Stimulated activated CD4-positive, alpha-beta T cell treated with anti-CD3 and anti-CD28 coated beads, Interleukin-4, amount 100 ng/mL, for 1 hour (primary cell): ENCODE measurements at places on chromosomes 1 and 21.
A peak's percentile ranks its signal among the peaks of the same experiment; 100 is the strongest.

DNA sequence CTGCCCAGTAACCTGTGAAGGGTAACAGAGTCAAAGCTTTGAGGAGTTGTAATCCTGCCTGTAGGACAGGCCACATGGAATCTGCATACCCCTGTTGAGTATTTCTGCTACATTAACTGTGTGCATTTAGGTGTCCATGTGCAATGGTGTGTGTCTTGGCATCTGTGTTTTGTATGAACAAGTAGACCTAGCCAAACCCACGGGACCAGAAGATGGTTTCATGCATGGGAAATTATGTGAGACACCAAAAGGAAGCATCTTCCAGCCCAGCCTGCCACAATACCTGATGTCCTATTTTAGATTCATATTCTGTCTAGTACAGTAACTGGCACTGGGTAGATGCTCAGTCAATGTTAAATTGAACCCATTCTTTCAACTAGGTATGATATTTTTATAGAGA, 70.8 kb upstream of the KCND3 start:
- no peak for DNase-seq

GRCh38 chr1:208511242-208511860, 267.2 kb upstream of the PLXNA2 start:
- DNase-seq = no peak

DNA sequence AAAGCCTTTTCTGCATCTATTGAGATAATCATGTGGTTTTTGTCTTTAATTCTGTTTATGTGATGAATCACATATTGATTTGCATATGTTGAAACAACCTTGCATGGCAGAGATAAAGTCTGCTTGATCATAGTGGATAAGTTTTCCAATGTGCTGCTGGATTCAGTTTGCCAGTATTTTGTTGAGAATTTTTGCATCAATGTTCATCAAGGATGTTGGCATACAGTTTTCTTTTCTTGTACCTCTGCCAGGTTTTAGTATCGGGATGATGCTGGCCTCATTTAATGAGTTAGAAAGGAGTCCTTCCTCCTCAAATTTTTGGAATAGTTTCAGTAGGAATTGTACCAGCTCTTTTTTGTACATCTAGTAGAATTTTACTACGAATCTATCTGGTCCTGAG, 55.0 kb downstream of the COL24A1 start:
- no peak for DNase-seq

GRCh38 chr1:230713915-230714764, at the start of gene AGT:
Gene AGT (minus strand): TSS chr1:230714122. CDS start chr1:230710823, 3,299 bp downstream.
- no peak for DNase-seq

DNA sequence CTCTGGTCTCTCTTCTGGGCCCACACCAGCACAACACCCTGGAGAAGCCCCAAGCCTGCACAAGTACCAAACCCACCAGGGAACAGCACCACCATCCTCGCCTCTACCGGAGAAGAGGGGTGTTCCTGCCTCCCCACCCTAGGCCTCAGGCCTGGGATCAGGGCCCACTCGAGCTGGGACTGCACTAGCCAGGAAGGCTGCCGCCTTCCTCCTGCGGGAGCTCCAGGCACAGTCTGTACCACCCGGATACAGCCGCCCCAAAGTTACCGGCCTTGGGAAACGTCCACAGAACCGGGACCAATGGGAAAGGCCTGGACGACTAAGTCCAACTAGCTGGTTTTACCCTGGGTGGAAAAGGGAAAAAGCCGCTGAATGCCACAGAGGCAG, 3.4 kb downstream of the TAL1 start:
- no peak for DNase-seq

DNA sequence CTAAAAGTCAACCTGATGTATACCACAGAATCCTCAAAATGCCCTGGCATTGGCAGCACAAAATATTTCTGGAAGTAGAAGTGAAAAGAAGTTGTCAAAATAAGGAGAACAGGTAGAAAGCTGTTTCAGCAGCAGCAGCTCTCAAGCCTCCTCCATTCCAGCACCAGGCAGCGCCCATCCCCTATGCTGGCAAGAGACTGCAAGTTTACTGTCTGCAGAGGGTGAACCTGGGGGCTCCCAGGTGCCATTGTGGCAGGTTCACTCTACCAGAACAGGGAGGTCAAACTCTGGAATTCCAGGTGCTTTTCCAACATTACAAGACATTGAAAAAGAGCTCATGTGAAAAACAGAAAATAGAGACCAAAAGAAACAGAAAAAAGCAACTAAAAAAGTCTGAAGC, 128.8 kb upstream of the CTTNBP2NL start:
- DNase-seq = no peak

GRCh38 chr1:8711873-8712412, 105.5 kb downstream of the RERE start:
- no peak for DNase-seq

DNA sequence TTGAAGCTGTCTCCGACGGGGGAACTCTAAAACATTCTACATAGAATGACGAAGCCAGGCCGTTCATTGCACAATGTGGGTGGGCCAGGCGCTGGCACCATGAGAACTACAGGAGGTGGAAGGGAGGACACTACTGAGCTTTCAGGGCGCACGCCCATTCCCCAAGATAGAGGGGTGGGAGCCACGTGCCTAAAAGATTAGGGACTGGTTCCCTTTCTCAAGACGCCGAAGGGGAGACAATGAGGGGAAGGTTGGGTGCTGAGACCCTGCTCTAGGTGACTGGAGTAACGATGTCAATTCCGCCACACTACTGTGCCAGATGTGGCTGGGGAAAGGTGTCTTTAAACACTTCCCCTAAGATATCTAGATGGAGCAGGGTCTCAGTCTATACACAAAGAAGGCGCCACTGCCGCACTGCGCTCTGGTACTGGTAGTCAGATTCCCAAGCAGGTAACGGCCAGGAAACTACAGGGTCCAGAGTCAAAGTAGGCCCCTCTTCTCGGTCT, 782 bp downstream of the CSDE1 start:
- peak; percentile 7 for DNase-seq

- DNase-seq = no peak
Measured at GRCh38 chr1:29064064-29064463, 59.6 kb downstream of the TMEM200B start.

- DNase-seq = no peak
Measured at GRCh38 chr1:210311726-210312493, 16.8 kb upstream of the HHAT start.

DNA sequence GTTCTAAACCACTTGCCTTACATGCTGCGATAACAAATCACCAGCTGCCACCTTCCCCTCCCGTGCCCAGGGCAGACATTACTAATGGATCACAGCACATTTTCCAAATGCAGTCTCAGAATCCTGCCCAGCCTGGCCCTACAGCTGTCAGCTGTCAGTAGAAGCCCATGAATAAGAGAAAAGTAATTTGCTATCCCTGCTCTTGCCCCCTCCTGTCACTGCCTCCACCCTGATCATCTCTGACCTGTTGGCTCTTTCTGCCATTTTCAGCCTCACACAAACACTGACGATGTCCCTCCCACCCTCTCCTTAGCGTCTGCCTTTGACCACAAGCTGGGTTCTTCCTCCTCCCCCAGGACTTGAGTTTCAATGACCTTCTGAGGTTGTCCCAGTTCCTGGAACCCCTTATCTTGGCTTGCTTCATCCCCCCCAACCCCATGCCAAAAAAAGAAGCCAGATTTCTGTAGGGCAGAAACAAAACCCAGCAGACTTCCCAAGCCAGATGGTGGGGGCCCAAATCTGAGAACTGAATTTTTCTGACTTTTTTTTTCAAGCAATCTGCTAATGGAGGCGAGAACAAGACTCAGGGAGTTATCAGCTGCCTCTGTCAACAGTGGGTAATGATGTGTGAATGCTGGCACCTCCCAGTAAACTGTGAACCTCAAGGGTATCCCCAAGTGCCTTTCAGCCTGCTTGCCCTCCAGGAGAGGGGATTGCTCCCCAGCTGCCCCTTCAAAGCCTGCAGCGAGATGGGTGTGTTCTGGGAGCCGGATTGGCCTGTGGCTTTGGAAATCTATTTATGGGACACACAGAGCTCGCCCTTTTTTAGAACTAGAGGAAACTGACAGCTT, 216.5 kb upstream of the VAMP3 start:
- DNase-seq = no peak

DNA sequence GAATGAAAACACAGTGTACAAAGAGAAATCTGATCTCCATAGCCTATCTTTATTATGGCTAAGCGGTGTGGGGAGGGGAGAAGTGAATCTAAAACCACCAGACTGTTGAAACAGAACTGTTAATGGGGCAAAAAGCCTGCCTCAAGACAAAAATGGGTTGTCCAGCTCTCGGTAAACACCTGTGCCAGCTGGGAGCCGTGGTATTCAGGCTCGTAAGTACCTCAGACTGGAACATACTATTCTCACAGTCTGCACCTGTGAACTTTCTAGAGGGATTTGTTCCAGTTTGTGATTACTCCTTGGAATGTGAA, 42.7 kb upstream of the ATP1A1 start:
- DNase-seq = no peak

DNA sequence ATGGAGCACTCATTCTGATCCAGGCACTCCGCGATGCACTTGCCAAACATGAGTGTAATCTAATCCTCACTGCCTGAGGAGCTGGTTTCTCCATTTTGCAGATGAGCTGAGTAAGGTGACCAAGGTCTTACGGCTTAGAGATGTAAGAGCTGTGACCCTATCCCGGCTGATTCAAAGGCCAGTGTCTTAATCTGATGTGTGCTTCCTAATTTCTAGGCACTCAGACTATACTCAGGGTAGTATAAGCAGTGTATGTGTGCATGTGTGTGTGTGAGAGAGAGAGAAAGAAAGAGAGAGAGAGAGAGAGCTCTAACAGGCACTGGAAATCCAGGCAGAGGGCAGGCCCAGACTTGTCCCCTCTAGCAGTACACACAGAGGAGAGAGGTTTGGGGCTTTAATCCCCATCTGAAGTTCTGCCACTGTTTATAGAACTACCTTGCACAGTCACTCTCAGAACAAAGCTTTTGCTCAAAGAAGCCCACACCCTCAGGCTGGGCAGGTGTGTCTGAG, 188.2 kb downstream of the ZBTB18 start:
- DNase-seq = no peak

DNA sequence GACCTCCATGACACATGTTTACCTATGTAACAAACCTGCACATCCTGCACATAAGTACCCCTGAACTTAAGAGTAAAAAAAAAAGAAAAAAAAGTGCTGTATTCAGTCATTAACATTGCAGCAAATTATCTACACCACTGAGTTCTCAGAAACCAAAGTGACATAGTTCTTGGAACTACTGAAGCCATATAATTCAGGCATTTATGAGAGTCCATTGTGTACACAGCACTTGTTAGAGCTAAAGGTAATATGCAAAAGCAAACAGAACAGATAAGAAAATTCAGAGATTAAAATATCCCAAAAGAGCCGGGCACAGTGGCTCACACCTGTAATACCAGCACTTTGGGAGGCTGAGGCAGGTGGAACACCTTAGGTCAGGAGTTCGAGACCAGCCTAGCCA, 38.0 kb downstream of the F5 start:
- no peak for DNase-seq

DNA sequence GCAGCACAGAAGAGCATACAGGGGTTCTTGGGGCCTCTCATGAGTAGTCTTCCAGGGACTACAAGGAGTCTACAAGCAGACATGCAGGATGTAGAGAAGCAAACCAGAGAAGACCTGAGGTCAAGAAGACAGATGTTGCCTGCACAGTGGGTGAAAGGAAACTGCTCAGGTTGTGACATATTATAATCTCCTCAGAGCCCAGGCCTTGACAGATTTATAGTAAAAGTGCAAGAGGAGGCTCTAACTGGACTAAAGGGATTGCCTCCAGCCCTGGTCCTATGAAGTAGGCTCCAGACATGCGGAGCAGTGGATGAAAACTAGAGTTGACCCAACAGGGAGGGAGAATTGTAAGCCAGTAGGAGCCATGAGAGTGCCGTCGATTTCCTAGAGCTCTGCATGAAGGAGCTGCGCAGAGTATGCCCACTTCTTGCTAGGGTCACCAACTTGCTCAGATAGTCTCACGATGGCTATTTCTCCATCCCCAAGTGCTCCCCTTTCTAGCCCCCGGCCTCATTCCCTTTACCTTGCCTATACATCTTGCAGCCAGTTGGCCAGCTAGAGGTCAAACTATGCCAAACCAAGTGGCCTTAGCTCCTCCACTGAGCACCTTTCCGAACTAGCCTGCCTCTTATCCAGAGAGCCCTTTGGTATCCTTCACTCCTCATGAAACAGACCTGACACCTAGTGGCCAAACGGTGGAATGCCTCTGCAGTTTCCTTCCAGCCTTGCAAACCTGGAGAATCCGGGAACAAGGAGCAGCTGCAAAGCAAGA, 36.2 kb upstream of the IPO9 start:
- DNase-seq = peak; percentile 29

GRCh38 chr1:227941509-227942020, 6.2 kb downstream of the WNT9A start:
- no peak for DNase-seq

- DNase-seq = no peak
Measured at GRCh38 chr1:210707300-210708240, 378.9 kb downstream of the HHAT start.

- no peak for DNase-seq
Measured at GRCh38 chr1:245715970-245716369, 561.2 kb downstream of the KIF26B start.

- DNase-seq = no peak
Measured at GRCh38 chr1:41547781-41548560, 63.5 kb upstream of the EDN2 start.

GRCh38 chr21:35649186-35649585, 411.1 kb downstream of the SETD4 start:
- no peak for DNase-seq

DNA sequence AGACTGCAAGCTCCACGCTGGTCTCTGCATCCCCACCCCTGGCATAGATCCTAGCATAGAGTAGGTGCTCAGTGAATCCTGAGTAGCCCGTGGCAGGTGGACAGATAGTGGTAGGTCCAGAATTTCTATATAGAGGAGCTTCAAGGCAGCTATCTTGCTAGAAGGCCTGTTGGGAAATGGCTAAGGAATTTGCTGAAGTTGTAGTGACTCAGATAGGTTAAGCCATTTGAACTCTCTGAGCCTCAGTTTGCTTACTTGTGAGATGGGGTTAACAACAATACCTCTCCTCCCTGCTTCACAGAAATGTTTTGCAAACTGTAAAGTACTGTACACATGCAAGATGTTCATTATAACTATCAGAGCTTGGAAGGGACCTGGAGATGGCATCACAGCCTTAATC, 23.4 kb upstream of the EPHB2 start:
- no peak for DNase-seq

- peak; percentile 41 for DNase-seq
Measured at GRCh38 chr1:2801535-2802291, at the start of gene TTC34. Gene TTC34 (minus strand): TSS chr1:2801693. CDS start chr1:2800827, 866 bp downstream.

GRCh38 chr1:172443666-172444453, at the start of gene PIGC:
Gene PIGC (minus strand): TSS chr1:172444069. CDS start chr1:172442622, 1,447 bp downstream.
- DNase-seq = peak; percentile 94
